Coronary artery (tissue), 2 donors: ENCODE measurements at places on chromosomes 3 and 15.

- peak; percentile 77 for DNase-seq
Measured at GRCh38 chr3:24521420-24522145, 26.9 kb upstream of the THRB start.

- DNase-seq, result no peak
Measured at GRCh38 chr3:125684199-125684598, 88.9 kb upstream of the OSBPL11 start.

- DNase-seq, result no peak
Measured at GRCh38 chr3:58585994-58586393, 8.8 kb upstream of the FAM107A start.

DNA sequence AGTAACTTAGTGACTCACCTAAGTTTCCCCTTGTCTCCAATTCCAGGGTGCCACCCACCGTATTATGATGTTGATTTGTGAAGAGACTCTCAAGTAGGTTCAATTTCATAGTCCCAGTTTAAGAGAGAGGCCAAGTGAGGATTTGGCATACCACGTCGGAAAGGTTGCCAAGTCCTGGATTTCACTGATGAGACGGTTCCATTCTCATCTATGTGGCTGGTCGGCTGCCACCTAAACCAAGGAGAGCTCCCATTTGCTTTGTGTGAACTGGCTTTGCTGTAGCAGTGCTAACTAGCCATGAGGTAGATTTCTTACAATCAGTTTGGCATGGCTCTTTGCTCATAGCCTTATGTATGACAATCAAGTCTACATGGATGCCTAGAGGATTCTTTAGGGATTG, 653.6 kb downstream of the NLGN1 start:
- DNase-seq, result no peak

DNA sequence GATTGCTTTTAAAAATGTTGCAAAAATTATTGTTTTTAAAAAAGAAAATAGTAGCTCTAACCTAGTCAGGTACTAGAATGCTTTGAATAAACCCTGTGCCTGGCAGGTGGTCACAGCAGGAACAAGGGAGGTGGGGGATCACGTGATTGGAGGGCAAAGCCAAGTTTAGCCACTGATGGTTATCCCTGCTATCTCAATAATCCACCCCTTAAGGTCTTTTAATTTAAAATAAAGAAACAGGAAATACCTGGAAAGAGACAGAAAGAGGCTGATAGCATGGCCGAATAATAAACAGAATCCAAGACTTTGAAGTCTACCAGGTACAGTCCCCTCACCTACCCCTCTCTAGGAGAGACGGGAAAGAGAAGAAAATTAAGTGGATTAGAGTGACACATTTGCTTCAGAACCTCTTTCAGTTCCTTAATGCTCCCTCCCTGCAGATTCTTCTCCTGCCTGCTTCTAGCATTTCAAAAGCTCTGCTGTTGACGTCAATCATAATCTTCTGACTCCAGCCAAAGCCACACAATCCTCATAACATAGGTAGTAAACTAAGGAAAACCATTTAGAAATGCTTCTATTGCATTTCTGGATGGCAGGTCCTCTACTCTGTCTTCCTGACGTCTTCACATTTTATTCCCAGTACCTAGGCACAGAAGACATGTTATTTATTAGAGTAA, 303.4 kb upstream of the MME start:
- no peak for DNase-seq

DNA sequence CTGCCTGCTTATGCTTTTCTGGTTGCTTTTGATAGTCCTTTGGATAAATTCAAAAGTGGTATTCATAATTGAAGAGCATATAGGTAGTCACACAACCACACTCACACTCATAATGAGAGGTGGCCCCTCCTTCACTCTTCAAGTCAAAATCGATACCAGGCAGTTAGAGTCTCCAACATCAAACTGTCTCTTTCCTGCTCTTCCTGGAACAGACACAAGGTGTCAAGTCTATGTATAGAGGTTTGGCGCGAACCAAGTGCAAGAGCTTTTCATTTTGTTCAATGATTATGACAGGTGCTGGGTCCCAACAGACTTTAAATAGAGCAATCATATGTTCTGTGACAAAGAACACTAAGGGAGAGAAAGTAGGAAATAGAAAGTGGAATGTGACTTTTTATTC, 29.9 kb upstream of the RGMA start:
- DNase-seq, result no peak

DNA sequence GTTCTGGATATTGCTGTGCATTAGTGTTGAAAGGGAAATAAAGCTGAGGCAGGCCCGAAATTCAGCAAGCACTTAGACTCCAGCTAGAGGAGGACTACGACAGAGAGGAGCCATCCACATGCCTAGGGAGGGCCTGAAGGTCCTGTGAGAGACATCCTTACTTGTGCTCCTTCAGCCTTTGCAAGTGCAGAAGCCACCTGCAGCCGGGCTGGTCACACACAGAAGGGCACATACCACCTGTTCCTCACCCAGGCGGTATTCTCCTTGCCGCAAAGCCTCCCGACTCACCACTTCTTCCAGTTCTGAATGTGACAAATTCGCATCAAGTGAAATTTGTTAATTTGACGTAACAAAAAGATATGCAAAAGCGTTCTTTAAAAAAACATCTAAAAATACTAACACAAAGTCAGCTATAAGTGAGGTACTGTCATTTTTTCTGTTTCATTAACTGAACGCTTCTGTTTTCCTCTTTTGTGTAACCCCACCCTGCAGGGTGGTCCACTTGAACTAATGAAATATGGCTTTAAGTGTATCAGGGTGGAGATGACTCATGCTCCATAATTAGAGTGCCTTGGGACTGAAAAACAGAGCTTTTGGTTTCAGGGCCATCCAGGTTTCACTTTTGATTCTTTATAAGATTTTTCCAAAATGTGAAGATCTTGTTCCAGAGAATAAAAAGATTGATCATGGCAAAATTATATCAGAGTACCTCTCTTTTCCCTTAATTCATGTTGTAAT, 467.9 kb upstream of the ATP11B start:
- DNase-seq, result no peak

DNA sequence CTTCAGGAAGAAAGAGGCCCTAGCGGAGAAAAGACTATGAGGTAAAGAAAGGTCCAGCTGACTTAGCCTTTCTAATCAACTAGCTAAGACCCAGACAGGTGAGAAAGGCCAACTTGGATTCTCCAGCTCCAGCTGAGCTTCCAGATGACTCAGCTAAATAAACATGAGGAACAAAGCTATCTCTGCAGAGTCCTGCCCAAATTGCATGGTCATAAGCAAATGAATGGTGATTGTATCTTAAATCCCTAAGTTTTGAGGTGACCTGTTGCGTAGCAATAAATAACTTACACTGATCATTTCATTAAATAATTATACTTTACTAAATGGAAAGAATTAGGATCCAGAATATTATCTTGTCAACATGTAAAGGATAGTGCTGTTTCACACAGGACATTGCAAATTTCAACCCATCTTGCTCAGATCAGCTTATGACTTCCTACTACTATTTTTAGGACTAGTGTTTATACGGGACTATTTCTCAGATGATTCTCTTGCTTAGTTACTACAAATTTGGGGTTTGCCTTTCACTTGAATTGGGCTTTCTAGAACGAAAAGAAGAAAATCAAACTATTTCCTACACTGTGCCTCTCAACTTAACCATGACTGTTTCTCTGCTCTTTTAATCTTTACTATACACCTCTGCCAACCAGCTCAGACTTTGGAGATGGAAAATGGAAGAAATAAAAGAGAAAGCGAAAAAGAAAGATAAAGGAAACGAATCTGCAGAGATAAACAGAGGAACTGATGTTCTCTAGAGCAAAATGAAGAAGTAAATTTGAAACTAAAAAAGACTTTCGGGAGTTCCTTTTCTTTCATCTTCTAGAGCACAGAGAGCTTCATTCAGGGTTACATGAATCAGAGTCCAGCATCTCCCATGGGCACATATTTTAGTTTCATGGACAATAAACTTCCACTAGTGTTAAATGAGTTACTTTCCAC, 6.6 kb upstream of the ADGRG7 start:
- DNase-seq, result no peak

DNA sequence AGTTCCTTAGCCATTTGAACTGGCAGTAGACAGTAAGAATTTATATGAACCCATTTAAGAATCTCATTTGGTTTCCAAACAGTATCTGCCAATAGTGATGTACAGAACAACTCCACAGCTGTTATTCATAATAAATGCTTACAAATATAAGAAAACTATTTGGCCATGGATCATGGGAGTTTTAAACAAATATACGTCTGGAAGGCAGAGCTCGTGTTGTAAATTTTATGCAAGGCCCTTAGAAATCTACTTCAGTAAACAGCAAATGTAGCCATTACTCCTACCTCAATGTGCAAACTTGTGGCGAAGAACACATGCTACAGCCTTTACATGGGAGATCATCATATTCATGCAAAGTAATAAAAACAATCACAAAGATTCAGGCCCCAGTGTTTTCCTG, 65.3 kb upstream of the NANOGP8 start:
- DNase-seq, result no peak

DNA sequence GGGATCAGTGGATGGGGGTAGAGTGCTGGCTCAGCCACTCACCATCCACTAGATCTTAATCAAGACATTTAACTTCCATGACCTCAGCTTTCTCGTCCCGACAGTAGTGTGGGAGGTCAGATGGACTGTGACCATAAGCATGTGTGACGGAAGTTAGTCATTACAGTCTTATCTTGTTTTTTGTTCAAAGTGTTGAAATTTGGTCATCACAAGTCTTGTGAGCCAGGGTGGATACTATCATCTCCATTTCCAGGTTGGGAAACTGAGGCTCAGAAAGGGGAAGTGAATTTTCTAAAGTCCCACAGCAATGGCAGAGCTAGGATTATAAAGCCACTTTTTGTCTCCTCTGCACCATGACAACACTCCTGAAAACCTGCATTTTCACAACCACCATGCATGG, 32.0 kb upstream of the ITGA11 start:
- DNase-seq, result no peak

- DNase-seq, result no peak
Measured at GRCh38 chr3:185943760-185944106, 5.9 kb upstream of the TRA2B start.

GRCh38 chr3:35291471-35292236, 347.7 kb upstream of the ARPP21 start:
- no peak for DNase-seq

DNA sequence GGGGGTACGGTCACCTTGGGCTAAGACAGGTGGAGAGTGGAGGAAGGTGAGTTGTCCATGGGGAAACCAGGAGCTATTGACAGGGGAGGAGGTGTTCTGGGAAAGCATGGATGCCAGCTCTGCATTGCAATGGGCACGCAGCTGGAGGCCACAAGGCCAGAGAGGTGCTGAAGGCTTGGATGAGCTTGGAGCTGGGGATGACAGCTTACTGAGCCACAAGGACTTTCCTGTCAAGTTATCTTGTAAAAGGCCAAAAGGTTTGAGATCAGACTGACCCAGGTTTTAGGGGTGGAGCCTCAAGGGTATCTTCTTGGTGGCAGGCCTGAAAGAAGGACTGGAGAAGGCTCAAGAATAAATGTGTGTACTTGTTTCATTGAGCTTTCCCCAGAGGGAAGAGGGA, 115.2 kb downstream of the ASB7 start:
- DNase-seq, result no peak

DNA sequence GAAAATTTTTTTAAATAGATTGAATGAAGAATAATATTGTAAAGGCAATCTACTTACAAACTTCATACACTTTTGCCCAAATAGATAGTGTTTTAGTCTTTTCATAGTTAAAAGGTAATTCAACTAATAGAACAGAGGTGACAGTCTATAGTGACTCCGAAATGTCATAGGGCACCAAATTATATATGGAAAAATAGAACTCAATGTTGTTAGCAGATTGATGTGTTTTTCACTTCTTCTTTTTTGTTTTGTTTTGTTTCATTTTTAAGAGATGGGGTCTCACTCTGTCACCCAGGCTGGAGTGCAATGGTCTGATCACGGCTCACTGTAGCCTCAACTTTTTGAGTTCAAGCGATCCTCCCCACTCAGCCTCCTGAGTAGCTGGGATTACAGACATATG, 721 bp downstream of the CSTA start:
- no peak for DNase-seq

DNA sequence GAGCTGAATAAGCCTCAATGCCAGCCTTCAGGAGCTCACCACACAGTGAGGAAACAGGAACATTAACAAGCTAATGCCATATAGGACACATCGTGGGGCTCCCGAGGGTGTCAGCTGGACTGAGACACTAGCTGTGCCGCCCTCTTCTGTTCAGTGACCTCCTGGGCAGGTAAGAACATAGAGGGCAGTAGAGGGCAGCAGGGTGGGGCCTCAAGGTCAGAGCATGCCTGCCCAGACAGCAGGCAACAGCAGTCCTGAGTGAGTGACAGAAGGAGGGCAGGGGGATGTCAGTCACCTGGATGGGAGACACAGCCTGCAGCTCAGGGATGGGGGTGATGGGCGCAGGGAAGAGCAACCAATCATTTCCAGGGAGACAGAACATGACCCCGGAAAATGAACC, 15.5 kb downstream of the NTRK3 start:
- no peak for DNase-seq

DNA sequence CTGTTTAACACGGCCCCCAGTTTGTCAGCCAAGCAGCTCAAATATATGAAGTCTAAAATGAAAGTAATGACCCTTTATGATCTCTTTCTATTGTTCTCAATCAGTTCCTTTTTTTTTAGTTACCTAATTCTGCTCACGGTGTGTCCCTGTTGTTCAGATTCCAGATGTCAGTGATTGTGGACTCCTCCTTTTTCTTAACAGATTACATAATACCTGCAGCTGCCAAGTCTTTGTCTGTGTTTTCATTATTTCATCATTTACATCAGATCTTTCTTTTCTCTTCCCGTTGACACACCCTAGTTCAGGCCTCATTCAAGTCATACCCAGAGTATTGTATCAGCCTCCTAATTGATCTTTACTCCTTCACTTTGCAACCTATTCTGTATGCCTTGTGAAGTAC, 56.1 kb upstream of the SKIL start:
- DNase-seq, result no peak

DNA sequence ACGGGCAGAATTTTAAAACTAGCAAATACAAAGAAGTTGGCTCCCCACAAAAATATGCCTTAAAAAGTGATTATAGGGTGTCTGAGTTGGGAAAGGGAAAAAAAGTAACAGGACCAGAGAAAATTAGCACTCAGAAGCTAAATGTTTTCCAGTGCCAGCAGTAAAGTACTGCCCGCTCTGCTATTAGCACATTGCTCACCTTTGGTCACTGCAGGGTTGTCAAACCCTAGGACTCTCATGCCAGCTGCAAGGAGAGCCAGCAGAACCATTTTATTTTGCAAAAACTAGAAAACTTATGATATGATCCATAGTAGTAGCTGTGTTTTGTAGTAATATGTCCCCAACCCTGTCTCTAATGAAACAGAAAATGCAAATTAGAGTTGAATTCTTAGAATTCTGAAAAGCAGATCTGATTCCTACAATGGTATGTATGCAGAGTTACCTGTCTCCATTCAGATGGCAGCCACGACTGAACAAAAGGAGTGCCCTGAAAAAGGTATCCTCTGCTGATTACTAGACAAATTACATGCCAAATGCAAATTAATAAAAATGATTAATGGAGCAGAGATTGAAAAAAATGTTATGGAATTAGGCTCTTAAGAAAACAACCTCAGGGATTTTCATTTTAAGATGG, 150.3 kb downstream of the SNRK start:
- no peak for DNase-seq

DNA sequence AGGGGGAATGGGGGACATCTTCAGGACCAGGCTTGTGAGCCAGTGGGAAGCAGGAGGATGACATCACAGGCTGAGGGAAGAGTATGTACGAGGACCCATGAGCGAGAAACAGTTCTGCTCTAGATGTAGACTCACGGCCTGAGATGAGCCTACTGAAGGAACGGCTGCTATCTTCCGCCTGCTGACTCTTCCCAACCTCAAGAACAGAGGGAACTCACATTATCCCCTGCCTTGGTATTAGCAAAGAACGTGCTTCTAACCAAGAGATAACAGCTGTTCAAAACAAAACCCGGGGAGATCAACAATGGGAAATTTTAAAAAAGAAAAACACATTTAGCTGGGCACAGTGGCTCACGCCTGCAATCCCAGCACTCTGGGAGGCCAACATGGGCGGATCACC, 25.3 kb downstream of the AVEN start:
- DNase-seq, result no peak
